Choroid plexus epithelial cell (primary cell): ENCODE measurements at places on chromosomes 16 and 17.
A peak's percentile ranks its signal among the peaks of the same experiment; 100 is the strongest.

DNA sequence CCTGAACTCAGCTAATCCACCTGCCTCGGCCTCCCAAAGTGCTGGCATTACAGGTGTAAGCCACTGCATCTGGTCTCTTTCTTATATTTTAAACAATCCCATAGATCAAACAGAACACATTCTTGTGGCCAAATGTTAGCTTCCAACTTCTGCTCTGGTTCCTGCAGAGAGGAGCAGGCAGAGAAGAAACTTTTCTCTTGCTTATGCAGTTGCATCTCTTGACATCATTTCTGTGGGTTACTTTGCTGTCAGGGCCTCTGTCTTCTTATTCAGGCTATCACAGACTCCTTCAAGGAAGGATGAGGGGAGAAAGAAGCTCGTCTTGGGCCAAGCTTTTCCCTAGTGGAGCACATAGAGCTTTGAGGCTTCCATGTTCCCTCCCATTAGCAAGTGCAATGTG, 7.8 kb downstream of the HSD17B2 start:
- peak; percentile 13 for DNase-seq

GRCh38 chr16:13994239-13995106, 74.5 kb downstream of the ERCC4 start:
- DNase-seq = peak; percentile 22

- peak; percentile 93 for DNase-seq
These were observed 63.7 kb upstream of the MRTFB start for GRCh38 chr16:14007450-14007849.

DNA sequence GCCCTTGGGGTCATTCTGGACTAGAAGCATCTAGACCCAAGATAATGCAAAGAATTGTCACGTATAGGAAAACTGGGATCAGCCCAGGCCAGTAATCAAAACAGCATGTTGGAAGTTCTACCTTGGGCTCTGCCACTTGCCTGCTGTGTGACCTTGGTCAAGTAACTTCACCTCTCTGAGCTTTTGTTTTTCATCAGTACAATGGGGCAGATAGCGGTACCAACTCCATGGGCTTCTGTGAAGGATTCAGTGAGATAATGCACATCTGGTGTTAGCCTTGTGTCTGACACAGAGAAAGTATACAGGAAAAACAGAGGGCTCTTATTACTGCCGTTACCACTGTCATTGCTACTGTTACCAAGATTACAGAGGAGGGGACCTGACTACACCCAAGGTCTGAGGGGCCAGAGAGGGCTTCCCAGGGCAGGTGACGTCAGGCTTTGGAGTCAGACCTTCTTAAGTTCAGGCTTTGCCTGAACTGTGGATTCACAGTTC, 24.6 kb downstream of the CMIP start:
- no peak for DNase-seq

- peak; percentile 91 for DNase-seq
These were observed 12.7 kb downstream of the RNF227 start for GRCh38 chr17:7903154-7904103.

- DNase-seq = no peak
These were observed 295.6 kb downstream of the WWOX start for GRCh38 chr16:78395035-78395434.

GRCh38 chr16:86292171-86292775, 218.1 kb upstream of the FOXF1 start:
- DNase-seq = no peak

DNA sequence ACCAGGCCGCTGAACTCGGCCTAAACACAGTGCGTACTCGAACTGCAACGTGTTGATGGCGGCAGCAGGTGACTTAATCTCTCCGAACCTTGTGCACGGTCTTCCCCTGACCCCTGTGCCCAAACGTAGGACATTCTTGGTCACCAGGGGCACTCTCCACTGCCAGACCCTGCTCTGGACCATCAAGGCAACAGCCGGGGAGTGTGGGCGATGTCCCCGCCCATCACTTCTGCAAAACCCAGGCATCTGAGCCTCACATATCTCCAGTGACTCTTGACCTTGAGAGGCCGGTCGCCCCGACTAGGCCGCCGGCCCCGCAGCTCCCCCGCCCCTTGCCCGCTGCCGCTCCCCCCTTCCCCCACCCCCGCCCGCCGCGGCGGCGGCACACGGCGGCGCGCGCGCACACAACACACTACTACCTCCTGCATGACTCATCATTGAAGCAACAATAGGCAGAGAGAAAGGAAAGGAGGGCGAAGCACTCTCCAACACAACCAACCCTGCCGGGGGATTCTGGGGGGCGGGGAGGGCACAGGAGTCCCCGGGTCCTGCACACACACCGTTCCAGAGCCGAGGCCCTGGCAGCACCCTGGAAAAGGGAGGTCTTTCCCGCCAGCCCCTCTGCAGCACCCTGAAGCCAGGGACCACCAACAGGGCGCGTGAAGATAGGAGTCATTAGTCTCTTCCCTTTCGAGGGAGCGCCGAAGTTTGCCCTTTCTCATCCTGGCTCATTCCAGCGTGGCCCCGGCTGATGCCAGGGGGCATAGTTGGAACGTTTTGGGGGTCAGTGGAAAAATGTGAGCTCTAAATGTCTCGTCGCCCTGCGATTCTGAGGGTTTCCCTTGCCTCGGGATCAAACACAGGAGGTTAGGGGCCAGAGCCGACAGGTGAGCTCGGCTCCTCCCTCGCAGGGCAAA, 1.9 kb downstream of the MNT start:
- DNase-seq = peak; percentile 82

- peak; percentile 99 for DNase-seq
These were observed 1.0 kb downstream of the GGNBP2 start for GRCh38 chr17:36545465-36546417.

- no peak for DNase-seq
These were observed 16.6 kb downstream of the RTN4RL1 start for GRCh38 chr17:2008332-2009126.

GRCh38 chr17:16398270-16399267, 16.8 kb upstream of the TRPV2 start:
- no peak for DNase-seq

GRCh38 chr16:86343796-86344585, 166.3 kb upstream of the FOXF1 start:
- peak; percentile 23 for DNase-seq
